Tibial nerve (tissue), 4 donors: ENCODE measurements at places on chromosomes 3 and 15. TPM values are rescaled to one million over a fixed set of nuclear protein-coding genes. Genes with fewer than 3 reads are reported as not detected.

The CRABP1 gene
- total RNA-seq = 6.6 TPM

The CCR9 gene
- not detected for total RNA-seq

The ISL2 gene
- not detected for total RNA-seq

The CADPS gene
- total RNA-seq = 16.7 TPM

The PXK gene
- 33.0 TPM for total RNA-seq

The ECE2 gene
- total RNA-seq = not detected

The PHC3 gene
- total RNA-seq = 121 TPM

The ATP13A5 gene
- total RNA-seq = not detected

The VGLL3 gene
- total RNA-seq = 67.1 TPM

The HCLS1 gene
- total RNA-seq = 99.3 TPM

The C3orf20 gene
- total RNA-seq = not detected

The KCNMB3 gene
- 2.3 TPM for total RNA-seq

The TEX9 gene
- 12.4 TPM for total RNA-seq

The NAA50 gene
- total RNA-seq = 101 TPM

The DNASE1L3 gene
- 12.9 TPM for total RNA-seq

The SH2D7 gene
- not detected for total RNA-seq

The FHIT gene
- 12.9 TPM for total RNA-seq

The FGF12 gene
- 0.59 TPM for total RNA-seq

The CGNL1 gene
- total RNA-seq = 26.6 TPM

The HYAL1 gene
- total RNA-seq = 26.5 TPM

The NPRL2 gene
- 23.2 TPM for total RNA-seq

The BUB1B gene
- not detected for total RNA-seq

The PATL2 gene
- total RNA-seq = 0.98 TPM

The UBE2E2 gene
- 67.1 TPM for total RNA-seq

The GMPPB gene
- total RNA-seq = 17.3 TPM

The GOLGA8J gene
- not detected for total RNA-seq

The TIMP4 gene
- 40.2 TPM for total RNA-seq

The KCNAB1 gene
- total RNA-seq = 8.5 TPM

The GNAT1 gene
- not detected for total RNA-seq

The GOLGA8G gene
- not detected for total RNA-seq

The THAP10 gene
- 4.6 TPM for total RNA-seq

The CPN2 gene
- not detected for total RNA-seq

The CFAP92 gene
- total RNA-seq = not detected

The GOLGA6A gene
- total RNA-seq = 0.20 TPM

The CP gene
- total RNA-seq = 19.7 TPM

The CHRM5 gene
- 0.44 TPM for total RNA-seq

The PCOLCE2 gene
- total RNA-seq = 69.3 TPM

The RIOX2 gene
- total RNA-seq = 24.9 TPM
